T-helper 2 cell treated with Interferon-gamma antibody and Interleukin-4, amounts not matched to agents 5 μg/mL and 100 μg/mL, for 36 hours (primary cell): ENCODE measurements at places on chromosomes 2 and 18.

DNA sequence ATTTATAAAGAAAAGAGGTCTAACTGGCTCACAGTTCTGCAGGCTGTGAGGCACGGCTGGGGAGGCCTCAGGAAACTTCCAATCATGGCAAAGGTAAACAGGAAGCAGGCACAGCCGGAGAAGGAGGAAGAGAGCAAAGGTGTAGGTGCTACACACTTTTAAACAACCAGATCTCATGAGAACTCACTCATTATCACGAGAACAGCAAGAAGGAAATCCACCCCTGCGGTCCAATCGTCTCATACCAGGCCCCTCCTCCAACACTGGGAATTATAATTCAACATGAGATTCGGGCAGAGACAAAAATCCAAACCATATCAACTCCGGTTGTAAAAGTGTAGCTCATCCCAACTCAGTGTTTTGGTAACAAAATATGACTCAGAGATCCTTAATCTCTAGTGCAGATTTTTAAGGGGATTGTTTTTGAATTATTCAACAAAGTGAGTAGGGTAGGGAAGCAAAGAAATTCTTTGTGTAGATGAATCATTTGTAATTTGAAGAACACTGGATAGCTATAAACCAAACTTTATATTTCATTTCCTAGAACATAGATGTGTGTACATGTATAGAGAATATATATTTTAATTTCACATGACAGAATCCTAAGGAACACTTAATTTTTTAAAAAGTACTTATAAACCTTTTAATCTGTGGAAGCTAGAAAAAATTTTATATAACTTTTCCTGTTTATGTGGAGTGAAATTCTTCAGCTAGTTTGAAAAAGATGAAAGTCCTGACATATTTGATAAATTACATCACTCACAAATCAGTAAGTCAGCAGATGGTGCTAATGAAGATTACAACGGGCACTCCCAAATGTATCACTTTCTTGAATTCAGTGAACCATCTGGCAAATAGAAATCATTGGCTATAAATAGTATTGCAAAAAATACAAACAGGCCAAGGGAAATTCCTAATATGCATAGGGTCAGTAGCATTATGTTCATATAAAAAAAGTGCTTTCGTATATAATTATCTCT is 130.1 kb downstream of the OLA1 start:
- no peak for DNase-seq

DNA sequence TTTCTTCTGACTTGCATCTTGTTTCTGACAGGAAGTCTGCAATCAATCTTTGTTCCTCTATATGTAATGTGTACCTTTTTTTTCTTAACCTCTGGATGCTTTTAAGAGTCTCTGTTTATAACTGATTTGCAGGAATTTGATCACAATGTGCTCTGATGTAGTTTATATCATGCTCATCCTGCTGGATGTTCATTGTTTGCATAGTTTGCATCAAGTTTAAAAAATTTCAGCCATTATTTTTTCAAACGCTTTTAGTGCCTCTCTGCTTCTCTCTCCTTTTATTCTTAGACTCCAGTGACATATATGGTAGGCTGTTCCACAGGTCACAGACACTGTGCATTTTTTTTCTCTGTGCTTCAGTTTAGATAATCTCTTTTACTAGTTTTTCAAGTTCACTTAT is 23.9 kb downstream of the RBKS start:
- no peak for DNase-seq

DNA sequence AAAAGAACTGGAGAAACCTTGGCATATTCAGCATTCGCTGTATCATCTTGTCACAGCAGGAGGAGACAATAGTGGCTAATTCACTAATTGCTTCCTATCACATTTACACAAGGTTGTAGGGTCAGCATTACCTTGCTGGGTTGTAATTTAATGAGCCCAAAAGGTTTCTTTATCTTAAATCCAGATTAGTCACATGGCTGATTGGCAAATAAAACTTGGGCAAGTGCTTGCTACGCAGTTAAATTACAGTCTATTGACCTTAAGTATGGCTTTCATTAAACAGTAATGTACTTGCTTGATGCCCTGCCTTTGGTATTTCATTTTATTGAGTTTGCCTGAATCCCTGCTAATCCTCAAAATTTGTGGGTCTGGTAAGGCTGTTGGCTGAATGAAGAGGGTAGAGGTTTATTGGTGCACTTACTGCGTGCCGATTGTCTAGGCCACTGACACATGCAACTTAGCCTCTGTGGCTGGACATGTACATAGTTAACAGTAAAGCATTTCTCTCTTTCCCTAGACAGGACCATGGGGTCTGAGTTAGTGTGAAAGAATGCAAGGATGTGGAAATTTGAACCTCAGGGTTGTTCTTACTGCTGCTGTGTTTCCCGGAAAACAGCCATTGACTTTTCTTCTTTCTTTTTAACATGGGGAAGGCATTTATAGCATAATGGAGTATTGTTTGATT is 34.3 kb downstream of the FMNL2 start:
- no peak for DNase-seq

GRCh38 chr2:13093416-13093991 is 376.8 kb downstream of the TRIB2 start:
- no peak for DNase-seq

- no peak for DNase-seq
Measured at GRCh38 chr2:239094867-239095266, 247.0 kb downstream of the TWIST2 start.

GRCh38 chr2:27071990-27072830 is 756 bp upstream of the OST4 start:
- DNase-seq = peak; percentile 49

DNA sequence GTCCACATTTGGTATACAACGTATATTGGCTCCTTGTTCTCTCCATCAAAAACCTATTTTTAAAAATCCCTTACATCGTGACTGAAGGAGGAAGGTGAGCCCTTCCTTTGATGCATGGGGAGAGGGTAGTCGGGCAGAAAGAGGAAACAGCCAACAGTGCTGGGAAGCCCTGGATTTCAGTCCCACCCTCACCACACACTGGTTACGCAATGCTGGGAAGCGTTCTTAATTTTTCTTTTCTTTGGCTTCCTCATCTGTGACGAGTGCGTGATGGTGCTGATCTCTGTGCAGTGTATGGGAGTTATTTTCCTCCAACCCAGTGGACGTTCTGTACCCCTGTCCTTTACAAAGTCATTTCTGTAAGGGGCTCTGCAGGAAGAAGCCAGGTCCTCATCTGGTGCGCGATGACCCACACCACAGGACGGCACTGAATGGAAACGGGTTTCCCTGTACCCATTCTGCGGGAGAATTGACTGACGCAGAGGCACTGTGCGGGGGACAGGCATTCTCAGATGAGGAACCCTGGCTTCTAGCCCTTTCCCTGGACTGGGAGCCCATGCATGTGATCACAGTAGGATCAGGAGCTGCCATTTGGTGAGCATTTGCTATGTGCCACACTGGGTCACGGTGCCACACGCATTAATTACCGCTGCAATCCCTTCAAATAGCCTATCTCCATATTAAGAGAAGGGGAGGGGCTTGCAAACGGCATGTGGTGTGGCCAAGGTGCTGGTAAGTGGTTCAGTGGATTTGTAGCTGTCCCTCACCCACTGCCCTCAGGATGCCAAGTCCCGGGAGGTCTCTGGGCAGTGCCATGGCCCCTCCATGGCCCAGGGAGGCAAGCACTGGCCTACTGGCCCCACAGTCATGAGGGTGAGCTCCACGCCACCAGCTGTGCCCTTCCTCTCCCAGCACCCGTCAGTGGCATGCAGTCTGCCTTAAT is 4.3 kb downstream of the COLEC11 start:
- DNase-seq = no peak

DNA sequence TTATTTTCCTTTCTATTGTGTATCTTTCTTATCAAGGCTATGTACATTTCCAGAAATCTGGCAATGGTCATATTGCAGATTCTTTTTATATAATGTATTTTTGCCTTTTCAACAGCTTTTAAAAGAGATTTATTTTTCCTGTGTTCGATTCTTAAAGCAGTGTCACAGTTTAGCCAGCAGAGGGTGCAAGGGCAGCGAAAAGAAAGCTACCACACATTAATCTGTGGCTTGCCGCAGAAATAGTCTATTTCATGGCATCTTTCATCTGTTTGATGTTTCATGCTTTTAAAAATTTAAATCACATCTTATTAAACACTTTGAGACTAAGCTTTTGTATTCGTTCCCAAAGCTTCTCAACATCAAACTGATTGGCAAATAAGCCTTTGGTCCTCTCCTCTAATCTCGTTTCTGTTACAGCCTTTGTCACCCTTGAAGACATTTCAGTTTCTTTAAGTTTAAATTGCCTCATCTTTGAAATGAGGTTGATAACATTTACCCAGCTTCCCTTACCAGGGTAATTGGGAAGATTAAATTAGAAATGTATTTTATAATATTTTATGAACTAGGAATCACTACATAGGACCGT is 73.3 kb downstream of the PIK3C3 start:
- no peak for DNase-seq

DNA sequence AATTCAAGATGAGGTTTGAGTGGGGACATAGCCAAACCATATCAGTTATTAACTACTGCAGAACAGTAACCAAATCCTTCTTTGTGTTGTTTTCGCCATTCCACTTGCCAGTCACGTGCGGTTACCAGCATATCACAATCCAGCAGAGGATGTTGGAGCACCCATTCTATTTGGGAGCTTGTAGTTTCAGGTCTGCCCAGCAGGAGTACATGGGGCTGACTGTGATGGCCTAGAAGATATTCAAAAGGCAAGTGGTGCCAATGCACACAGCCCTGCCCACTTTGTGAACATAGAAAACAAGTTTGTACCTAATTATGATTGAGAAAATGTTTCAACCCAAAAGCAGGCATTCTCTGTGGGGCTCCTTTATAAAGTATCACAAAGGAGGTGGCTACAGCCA is 57.0 kb downstream of the ZNF519 start:
- no peak for DNase-seq

- no peak for DNase-seq
Measured at GRCh38 chr18:28522236-28522635, 345.3 kb upstream of the CDH2 start.

GRCh38 chr2:2744958-2745715 is 414.1 kb upstream of the MYT1L start:
- no peak for DNase-seq

- DNase-seq = no peak
Measured at GRCh38 chr2:41827354-41827971, 220.4 kb upstream of the PKDCC start.

GRCh38 chr2:233112329-233112728 is 52.2 kb downstream of the INPP5D start:
- DNase-seq = no peak

DNA sequence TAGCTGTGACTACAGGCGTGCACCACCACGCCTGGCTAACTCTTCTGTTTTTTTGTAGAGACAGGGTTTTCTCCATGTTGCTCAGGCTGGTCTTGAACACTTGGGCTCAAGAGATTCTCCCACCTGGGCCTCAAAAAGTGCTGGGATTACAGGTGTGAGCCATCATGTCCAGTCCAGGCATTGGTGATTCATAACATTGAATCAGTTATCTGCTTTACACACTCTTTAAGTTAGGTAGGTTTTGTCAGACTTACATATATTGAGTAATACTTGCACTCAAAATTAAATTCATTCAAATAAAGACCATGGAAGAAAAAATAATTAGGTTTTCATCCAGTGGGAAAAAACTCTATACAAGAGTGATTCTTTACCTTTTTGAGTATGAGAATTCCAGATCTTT is 93.2 kb upstream of the XPO1 start:
- DNase-seq = no peak

- peak; percentile 35 for DNase-seq
Measured at GRCh38 chr2:12948961-12949353, 232.2 kb downstream of the TRIB2 start.

- no peak for DNase-seq
Measured at GRCh38 chr2:203501873-203502272, 33.2 kb downstream of the RAPH1 start.

GRCh38 chr2:100964222-100964621 is 37.9 kb upstream of the RPL31 start:
- DNase-seq = no peak

DNA sequence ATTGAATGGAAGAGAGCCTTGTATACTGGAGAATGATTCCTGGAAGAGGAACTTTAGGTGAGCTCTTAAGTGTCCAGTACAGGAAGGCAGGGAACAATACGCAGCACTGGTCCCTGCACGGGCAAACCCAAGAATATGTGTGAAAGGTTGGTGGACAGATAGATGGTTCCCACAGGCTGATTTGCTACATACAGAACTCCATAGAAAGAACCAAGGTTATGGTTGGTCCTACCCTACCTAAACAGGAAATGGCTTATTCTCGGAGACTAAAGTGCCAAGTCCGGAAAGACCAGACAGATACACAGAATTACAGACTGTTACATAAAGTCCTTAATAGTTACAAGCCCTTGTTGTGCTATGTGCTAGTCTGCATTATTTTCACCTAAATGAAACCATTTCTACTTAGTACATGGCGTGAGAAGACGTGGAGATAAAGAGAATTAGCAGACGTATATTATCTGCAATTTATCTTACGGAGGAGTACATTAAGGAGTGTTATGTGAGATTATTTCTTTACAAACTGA is 1.2 kb downstream of the REV1 start:
- DNase-seq = no peak

DNA sequence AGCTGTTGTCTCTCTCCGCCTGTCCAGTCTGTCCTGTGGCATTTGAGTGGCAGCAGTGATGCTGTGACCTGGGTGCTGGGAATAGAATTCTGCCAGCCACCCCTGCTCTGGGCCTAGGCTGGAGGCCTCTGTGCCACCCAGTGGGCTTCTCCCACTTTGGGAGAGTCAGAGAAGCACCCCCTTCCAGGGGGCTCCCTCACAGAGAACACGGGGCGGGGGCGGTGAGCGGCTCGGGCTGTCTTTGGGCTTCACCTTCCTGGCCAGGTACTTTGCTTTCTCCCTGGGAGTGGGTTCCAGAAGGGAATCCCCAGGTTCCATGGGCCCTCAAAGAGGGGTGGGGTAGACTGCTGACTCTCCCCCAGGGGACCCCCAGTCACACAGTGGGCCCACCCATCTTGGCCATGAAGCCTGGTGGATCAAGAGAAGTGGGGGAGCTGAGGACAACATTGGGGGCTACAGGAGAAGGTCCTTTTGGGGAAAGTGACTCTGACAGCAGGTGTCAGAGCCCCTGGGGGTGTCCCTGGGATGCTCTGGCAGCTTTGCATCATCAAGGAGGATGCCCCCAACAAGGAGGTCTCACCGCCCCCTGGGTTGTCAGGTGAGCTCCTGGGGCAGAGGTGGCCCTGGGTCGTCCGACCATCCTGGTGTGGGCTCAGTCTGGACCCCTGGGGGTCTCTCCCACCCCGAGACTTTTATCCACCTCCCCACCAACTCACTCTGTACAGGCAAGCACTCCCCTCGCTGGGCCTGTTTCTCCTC is 18.8 kb upstream of the BOK start:
- DNase-seq = no peak

GRCh38 chr2:108918156-108918874 is 70.7 kb downstream of the EDAR start:
- no peak for DNase-seq

GRCh38 chr18:21550510-21550970 is 50.0 kb downstream of the ESCO1 start:
- DNase-seq = no peak

DNA sequence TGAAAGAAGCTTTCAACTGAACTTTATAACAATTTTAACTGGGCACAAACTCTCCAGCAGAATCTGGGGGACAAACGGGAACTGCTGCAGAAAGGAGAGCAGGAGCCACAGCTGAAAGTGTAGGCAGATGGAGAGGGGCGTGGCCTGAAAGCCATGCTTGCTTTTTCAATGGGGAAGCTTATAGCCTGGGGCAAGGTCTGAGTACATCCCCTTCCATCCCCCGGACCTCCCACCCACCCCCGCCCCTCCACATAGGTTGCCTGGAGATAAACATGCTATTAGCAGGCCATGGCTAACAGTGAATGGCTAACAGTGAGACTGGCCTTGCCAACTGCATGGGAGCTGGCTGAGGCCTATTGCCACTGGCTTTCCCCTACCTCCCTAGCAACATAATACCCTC is 317.9 kb upstream of the TANK start:
- DNase-seq = no peak

GRCh38 chr2:42673989-42674579 is 89.9 kb downstream of the OXER1 start:
- DNase-seq = no peak
